ENCODE measurements at places on chromosomes 16 and 17.

DNA sequence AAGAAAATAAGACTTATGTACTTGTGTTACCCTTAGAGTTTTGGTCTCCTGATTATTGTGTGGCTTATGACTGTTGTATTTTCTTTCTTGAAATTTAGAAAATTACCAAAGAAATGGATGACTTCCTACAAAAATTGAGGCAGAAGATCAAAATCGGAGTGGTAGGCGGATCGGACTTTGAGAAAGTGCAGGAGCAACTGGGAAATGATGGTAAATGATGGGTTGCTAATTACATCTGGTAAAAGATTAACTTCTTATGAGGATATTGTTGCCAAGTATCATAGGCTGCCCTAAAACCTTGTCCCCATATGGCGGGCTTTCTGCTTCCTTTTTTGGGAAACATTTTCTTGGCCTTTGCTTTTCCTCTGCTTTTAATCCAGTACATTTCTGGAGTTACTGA, 4.1 kb downstream of the PMM2 start:
- H3K4me3 ChIP-seq: no peak overlapping the region
- no peak overlapping the region for H3K27ac ChIP-seq
- DNase-seq: no peak
- H3K27me3 ChIP-seq: no peaks in the 10 kb centered on the region
- peaks cover 6% of the 10 kb centered on the region for H3K36me3 ChIP-seq

DNA sequence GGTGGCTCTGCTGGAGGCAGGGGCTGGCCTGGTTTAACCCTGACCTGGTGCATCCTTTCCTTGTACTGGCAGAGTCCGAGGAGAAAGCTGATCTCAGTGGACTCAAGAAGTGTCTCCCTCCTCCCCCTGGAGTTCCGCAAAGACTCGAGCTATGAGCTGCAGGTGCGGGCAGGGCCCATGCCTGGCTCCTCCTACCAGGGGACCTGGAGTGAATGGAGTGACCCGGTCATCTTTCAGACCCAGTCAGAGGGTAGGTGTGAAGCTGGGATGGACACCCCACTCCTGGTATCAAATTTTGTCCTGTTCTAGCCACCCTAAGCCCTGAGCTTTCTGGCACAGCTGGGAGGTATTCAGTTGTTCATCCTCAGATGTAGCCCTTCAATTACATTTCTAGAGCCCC, 42.5 kb downstream of the IL21R start:
- no peaks in the 10 kb centered on the region for H3K36me3 ChIP-seq
- H3K27me3 ChIP-seq: no peaks in the 10 kb centered on the region
- no peaks in the 10 kb centered on the region for H3K4me1 ChIP-seq
- peak; percentile 36 for DNase-seq
- H3K27ac ChIP-seq: no peak overlapping the region

DNA sequence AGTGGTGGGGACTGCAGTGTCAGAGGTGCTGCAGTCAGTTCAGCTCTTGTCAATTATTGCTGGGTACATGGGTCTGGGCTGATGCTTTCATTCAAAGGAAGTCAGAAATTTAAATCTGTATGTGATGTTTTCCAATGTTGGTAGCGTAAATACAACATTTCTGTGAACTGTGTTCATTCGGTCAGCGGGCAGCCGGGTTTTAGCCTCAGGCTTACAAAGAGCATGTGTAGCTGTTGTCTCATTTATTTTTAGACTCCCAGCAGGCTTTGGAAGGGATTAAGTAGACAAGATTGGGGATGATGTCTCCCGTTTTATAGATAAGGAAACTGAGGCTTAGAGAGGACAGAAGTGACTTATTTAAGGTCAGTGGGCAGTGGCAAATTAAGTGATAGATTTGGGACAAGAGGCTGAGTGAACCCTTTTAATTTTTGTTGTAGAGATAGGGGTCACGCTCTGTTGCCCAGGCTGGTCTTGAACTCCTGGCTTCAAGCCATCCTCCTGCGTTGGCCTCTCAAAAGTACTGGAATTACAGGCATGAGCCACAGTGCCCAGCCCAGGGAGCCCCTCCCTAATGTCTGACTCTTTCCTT, 8.1 kb downstream of the AQP8 start:
- H3K36me3 ChIP-seq: no peaks in the 10 kb centered on the region
- no peaks in the 10 kb centered on the region for H3K27me3 ChIP-seq
- H3K4me1 ChIP-seq: no peaks in the 10 kb centered on the region

DNA sequence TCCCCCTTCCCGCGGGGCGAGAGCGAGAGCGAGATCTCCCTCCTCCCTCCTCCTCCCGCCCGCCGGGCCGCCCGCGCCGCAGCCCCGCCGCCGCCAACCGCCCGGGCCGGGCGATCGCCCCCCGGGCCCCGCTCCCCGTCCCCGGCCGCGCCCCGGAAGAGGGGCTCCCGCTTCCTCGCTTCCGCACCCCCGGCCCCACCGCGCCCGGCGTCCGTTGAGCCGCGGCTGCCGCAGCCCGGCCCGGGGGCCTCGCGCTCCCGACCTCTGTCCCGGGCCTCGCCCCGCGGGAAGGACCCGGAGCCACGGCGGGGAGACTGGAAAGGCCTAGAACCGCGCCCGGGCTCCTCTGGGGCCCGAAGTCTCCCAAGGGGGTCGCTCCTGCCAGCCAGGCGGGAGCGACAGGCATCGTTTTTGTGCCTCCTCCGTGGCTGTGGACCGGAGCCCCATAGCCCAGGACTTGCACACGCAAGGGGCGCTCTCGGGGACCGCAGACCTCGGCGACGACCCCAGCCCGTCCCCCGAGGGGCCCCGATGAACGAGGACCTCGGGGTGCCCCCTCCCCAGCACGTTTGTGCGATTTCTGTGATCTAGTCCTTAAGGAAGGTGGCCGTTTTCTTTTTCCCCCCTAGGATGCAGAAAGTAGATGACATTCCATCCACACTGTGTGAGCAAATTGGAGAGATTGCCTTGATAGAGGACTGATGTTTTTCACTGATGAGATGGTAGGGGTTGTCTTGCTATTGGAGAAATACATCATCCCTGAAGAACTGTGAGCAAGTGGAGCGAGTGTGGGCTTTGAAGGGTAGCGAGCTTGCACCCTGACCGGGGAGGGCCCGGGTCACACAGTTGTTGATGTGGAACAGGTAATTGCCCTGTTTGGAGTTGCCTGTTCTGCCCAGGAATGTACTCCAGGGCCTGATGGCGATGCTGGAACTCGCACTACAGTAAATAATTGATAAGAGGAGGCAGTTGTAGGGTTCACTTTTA, 611 bp downstream of the BANP start:
- H3K27me3 ChIP-seq: no peaks in the 10 kb centered on the region
- DNase-seq: peak; percentile 62
- peak overlapping the region; percentile 82 for H3K27ac ChIP-seq
- H3K4me3 ChIP-seq: peak overlapping the region; percentile 99
- no peaks in the 10 kb centered on the region for H3K4me1 ChIP-seq
